ENCODE measurements at places on chromosomes 7 and 10. TPM values are rescaled to one million over a fixed set of nuclear protein-coding genes. Genes with fewer than 3 reads are reported as not detected.

- DNase-seq: no peak
Observed at GRCh38 chr7:17408904-17409290, 110.4 kb downstream of the AHR start.

DNA sequence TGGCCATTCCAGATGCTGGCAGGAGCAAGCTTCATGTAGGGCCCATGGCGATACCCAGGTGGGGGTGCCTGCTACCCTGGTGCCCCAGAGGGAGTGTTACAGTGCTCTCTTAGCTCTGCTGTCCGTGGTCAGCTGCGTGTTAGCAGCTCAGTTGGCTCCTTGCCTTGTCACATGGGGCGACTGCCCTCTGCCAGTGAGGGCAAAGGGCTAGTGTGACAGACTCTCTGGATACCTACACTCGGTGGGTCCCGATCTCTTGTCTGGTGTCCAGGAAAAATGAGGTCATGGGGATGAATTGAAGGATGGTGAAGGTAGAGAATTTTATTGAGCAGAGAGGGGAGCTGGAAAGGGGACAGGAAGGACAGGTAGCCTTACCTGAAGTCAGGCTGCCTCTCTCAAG is 152.2 kb downstream of the CYP26A1 start:
- DNase-seq: no peak

DNA sequence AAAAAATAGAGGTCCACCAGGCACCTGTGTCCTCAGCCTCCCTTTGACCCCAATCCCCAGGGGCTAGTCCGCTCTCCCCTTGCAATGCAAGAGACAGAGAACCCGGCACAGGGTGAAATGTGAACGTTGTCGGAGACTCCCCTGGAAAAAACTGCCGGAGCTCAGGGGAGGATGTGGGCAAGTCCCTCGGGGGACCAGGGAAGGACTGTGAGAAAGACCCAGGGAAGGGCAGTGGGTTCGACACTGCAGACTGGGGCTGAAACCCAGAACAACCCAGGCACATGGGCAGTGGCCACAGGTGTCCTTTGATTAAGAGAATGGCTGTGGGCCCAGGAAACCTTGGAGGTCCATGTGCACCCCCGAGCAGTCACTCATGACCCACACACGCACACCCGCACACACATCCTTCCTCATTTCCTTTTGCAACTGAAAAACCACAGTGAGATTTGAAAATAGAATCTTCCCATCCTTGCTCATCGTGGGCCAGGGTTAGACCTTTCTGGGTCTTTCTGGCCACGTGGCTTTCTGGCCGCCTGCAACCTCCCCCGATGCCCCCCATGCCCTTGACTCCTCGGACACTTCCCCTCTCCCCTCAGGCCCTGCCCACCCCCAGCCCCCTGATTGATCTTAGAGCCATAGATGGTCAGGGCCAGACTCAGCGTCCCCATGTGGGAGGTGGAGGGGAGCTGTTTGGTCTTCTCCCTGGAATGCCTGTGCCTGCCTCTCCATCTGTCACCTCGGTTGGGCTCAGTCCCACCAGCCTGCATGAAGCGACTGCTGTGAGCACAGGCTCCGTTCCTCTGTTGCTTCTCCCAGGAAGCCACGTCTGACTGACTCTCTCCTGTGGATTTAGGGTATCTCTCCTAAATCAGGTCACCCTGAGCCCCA is 7.9 kb downstream of the LAT2 start:
- no peak for DNase-seq

The TET1 gene
- total RNA-seq: 25.8 TPM

The DENND2A gene
- total RNA-seq: 29.6 TPM

GRCh38 chr10:109945473-109946177 is 22.3 kb upstream of the XPNPEP1 start:
- no peak for DNase-seq

The EFCAB10 gene
- not detected for total RNA-seq

All from tongue (tissue), 3 donors.